Activated CD4-positive, alpha-beta T cell treated with anti-CD3 and anti-CD28 coated beads, Interleukin-2, amount 50 U/mL, for 1 hour (primary cell): ENCODE measurements at places on chromosomes 3 and 15.

DNA sequence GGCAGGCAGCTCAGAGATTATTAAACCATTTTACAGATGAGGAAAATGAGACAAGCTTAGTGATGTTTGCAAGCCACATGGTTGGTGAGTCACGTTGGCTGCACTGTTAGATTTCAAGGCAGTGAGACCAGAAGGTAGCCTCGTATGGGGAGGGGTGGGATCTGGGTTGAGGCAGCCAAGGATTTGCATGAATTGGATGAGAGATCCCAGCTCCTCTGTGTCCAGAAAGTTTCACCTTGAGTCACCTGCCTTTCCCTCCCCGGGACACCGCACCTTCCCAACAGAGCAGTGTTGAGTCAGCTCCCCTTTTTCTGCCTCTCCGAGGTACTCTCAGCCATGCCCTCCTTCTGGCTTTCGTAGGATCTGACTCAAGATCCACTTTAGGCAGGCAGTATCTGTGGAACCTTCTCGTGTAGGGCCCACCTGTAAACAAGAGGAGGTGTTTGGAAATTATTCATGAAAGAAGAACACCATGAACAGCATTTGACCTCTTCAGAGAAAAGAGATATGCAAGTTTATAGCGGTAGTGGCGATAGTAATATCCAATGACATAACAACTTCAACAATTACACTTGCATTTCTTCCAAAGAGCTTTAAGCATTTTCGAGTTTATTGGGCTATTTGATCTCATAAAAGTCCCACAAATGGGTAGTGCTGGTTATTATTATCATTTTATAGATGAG lies 46.8 kb upstream of the VPS8 start:
- no peak for DNase-seq

- DNase-seq = no peak
Measured at GRCh38 chr3:36733162-36733696, 31.1 kb downstream of the DCLK3 start.

- DNase-seq = no peak
Measured at GRCh38 chr3:64444490-64445108, 219.3 kb upstream of the PRICKLE2 start.

- DNase-seq = peak; percentile 20
Measured at GRCh38 chr3:127590282-127590592, 296 bp downstream of the TPRA1 start.

DNA sequence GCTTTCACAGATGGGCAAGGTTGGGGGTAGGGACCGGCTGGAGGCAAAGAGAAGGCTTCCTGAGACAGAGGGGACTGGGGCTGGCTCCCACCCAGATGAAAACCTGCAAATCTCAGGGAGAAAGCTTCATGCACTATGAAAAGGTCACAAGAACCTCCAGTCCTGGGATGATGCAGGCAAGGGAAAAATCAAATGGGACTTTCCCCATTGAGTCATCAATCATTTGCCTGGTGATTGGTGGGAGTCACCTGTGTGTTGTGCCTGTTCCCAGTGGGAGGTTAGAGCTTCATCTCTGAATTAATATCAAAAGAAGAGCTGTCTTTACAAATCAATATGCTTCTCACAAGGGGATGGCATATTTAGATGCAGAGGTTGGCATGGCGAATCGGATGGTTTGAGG lies 49.9 kb downstream of the CACNA1D start:
- no peak for DNase-seq

DNA sequence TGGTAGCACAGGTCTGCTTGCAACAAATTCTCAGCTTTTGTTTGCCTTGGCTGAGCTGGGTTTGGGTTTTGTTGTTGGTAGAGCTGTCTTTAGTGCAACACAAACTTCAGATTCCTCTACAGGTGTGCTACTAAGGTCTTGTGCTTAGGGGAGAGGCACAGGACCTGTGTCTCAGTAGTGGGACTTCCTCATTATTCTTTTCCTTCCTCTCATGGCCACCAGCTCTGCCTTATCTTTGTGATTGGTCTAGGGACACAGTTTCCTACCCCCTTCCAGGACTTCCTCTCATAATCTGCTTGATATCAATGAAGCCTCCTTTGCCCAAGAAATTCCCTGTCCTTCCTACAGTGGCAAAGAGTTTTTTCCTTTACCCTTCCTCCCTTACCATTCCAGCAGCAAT lies 24.9 kb upstream of the DNAAF4 start:
- no peak for DNase-seq

DNA sequence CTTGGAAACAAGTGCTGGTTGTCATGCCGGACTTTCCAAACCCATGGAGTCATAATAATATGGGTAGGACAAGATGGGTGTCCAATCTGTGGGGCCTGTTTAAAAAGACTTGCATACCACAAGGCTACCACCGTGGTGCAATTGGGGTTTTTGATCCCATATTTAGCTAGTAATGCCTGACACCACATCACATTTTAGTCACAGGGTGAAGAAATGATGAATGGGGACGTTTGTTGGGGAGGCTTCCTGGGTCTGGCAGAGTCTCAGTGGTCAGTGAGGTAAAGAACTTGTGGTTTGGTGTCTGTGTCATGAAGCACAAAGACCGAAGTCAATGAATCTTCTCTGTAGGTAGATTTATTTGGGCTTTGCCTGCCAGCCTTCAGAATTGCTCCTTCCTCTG lies 31.0 kb downstream of the P3H2 start:
- no peak for DNase-seq

- no peak for DNase-seq
Measured at GRCh38 chr3:185316740-185317412, 46.1 kb upstream of the MAP3K13 start.

GRCh38 chr15:93614386-93615104 lies 525.5 kb upstream of the RGMA start:
- no peak for DNase-seq

- DNase-seq = no peak
Measured at GRCh38 chr15:72099155-72099554, 18.8 kb downstream of the MYO9A start.

GRCh38 chr3:62289922-62290321 lies 83.4 kb downstream of the FEZF2 start:
- no peak for DNase-seq

DNA sequence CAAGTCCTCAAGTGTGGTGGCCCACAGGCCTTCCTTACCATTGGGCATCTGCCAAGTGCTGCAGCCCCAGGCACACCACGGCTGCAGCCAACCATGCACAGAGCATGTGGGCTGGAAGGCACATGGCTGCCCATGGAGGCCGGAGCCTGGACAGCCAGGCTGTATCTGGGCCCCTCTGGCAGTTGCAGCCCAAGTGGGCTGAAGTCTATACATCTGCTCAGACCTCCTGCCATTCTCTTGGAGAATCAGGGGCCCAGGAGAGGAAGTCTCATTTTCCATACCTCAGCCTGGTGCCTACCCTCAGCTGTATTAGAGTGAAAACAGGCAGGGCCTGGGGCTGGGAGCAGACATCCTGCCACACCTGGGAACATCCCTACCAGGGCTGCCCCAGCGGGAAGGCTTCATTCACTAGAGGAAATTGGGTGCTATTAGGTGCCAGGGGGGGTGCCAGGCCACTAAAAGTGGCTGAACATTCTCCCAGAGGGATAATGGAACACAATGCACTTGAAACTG lies 48.0 kb upstream of the SLCO2A1 start:
- DNase-seq = no peak

GRCh38 chr15:88344786-88345185 lies 88.2 kb upstream of the NTRK3 start:
- no peak for DNase-seq

DNA sequence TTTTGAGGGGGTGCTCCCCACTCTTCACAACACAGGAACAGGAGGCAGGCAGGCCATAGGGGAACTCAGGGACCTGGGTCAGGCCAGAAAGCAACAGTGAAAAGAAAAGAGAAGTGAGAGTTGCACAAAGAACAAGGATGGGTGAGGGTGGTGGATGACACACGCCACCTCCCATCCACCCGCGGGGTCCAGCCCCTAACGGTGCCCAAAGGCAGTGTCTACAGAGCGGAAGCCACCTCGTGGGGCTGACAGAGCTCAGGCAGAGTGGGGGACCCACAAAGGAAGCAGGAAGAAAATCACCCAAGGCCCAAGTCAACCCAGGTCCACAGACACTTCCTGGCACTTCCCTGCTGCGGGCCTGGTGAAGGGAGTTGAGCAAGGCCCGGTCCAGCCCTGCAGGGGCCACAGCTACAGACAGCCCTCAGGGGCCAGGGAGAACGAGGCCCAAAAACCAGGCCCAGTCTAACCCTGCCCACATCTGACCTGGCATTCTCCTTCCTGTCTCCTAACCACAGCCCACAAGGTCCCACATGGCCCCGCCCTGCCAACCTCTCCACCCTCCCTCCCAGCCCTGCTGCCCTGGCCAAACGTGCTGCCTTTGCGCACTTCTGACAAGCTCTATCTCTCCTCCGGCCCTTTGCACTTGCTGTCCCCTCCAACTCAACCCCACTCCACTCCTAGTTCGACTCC lies 5.9 kb downstream of the NUP210 start:
- peak; percentile 59 for DNase-seq

- no peak for DNase-seq
Measured at GRCh38 chr3:1447452-1447851, 354.6 kb downstream of the CNTN6 start.

DNA sequence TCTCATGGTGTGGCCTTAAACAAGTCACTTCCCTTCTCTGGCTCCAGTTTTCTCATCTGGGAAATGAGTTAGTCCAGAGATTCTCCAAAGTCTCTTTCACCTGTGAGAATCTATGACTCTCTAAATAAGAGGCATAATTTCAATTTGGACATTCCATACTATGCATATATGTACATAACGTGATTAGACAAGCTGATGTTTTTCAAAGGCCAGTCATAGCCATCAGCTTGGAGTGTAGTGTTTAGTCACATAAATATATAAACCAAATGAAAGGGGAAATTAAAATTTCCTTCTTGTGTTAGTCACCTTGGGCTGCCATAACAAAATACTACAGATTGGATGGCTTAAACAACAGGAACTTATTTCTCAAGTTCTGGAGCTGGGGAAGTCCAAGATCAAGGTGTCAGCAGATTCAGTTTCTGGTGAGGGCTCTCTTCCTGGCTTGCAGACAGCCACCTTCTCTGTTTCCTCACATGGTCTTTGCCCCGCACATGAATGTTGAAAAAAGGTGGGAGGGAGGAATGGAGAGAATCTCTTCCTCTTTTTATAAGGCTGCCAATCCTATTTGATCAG lies 19.4 kb downstream of the TMEM41A start:
- DNase-seq = no peak

GRCh38 chr3:138325990-138326389 lies 3.7 kb downstream of the NME9 start:
- DNase-seq = no peak

DNA sequence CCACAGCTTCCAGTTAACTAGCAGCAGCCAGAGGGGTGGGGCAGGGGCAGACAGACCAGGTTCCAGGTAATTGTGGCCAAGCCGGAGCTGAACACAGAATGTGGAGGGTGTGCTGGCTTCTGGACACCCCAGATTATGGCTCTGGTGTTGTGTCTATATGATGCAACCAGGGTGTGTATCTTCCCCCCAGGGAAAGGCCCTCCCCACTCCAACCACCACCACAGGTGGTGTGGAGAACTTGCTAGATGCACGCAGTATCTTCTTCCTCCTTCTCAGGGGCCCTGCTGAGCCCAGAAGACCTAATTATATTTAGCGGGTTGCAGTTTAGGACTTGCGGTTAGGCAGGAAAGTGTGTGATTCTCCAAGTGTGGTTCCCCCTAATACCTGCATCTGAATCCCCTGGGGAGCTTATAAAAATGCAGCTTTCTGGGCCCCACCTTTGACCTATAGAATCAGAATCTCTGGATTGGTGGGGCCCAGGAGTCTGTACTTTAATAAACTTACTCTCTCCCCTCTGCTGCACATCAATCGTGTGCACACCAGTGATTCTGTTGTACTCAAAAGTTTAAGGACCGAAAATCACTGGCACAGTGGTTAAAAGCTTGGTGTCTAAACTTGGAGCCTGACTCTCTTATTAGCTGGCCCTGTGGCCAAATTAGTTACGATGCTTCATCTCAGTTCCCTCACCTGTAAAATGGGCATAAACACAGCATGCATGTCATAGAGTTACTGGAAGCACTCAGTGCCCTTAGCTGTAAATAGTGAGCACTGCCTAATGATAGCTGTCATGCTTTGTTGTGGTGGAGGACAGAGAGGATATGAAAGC lies 379.1 kb upstream of the PROK2 start:
- DNase-seq = no peak

DNA sequence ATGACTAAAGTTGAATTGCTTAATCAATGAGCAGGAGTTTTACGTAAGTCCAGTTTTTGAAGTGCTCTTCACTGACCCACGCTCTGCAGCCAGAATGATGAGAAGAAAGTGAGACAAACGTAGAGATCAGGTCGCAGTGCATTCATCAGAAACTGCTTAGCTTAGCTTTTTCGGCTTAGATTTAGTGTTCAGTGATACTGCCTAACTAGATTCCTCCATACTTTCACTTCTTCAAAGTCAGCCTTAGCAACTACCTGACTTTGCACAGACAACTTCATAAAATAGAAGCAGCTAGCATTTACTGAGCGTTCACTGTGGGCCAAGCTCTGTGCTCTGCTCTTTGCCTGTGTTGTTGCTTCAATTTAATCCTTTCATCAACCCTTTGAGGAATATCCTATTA lies 116.1 kb downstream of the KCNH8 start:
- no peak for DNase-seq

DNA sequence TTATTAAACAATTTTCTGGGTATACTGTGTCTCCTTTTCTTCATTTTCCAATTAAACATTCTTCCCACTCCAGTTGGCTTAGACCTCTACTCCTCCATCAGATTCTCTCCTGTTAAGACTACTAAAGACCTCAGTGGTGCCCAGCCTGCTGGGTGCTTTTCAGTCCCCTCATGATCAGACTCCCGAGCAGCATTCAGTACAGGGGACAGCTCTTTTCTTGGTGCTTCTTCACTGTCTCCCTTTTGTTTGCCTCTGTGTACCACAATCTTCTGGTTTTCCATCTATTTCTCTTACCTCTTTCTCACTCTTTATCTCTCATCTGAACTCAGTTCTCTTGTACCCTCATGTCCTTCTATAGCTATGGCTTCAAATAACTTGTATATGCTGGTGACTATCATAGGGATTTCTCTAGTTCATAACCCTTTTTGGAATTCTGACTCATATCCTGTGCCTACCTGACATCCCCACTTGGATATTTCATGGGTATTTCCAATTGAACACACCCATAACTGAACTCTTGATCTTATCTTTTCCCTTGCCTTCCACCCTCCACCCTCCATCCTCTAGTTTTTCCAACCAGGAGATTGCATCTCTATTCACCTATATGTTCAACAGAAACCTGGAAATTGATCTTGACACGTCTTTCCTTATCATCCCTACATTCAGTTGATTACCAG lies 55.6 kb upstream of the ABHD10 start:
- DNase-seq = no peak

GRCh38 chr3:196740481-196741248 lies 1.0 kb downstream of the PAK2 start:
- DNase-seq = peak; percentile 29

DNA sequence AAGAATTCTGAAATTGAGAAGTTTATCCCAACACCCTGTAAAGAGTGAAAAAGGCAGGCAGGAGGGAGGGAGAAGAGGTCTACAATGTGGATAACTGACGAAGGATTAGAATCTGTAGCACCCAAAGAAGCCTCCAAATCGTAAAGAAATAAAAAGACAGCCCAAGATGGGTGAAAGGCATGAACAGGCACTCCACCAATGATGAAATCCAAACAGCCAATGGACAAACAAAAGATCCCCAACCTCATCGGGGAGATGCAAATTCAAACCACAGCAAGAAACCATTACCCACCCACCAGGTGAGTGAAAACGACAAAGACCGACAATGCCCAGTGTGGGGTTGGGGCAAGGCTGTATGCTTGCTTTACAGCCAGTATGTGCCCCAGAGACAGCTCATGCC lies 85.6 kb downstream of the IQSEC1 start:
- no peak for DNase-seq
